ENCODE measurements at places on chromosomes 5 and 9. TPM values are rescaled to one million over a fixed set of nuclear protein-coding genes. Genes with fewer than 3 reads are reported as not detected.

The ATOSB gene
- 19.6 TPM for total RNA-seq

The FOXD4L3 gene
- not detected for total RNA-seq

The SGCD gene
- 85.1 TPM for total RNA-seq

The SCGB3A1 gene
- not detected for total RNA-seq

The C1QTNF2 gene
- 1.5 TPM for total RNA-seq

The PCDHGA8 gene
- total RNA-seq, result 5.7 TPM

The WDR31 gene
- 4.6 TPM for total RNA-seq

The KLF4 gene
- 62.9 TPM for total RNA-seq

The GPX8 gene
- 15.7 TPM for total RNA-seq

The CNTLN gene
- total RNA-seq, result 3.2 TPM

The NUTM2F gene
- total RNA-seq, result not detected

The TIGD6 gene
- 2.3 TPM for total RNA-seq

The TLX3 gene
- total RNA-seq, result not detected

The SLC4A9 gene
- total RNA-seq, result not detected

The TRAF1 gene
- 3.0 TPM for total RNA-seq

The SLC34A1 gene
- total RNA-seq, result not detected

The ENG gene
- 142 TPM for total RNA-seq

Data from right atrium auricular region (tissue), 2 donors.